ENCODE measurements at places on chromosomes 1 and 21.
A peak's percentile ranks its signal among the peaks of the same experiment; 100 is the strongest.

GRCh38 chr1:111739194-111739924 lies at the start of gene INKA2:
TSS of gene INKA2 (minus strand) at chr1:111739395. CDS start at chr1:111739242, 153 bp downstream.
- DNase-seq = peak; percentile 49

- DNase-seq = no peak
Measured at GRCh38 chr1:115176189-115176588, 86.9 kb upstream of the TSPAN2 start.

- DNase-seq = no peak
Measured at GRCh38 chr1:53715478-53715877, 23.5 kb downstream of the GLIS1 start.

GRCh38 chr1:155910621-155911121 lies 478 bp downstream of the RIT1 start:
- no peak for DNase-seq

- DNase-seq = no peak
Measured at GRCh38 chr1:157419845-157420542, 132.3 kb downstream of the FCRL5 start.

GRCh38 chr21:32372755-32373154 lies 20.1 kb downstream of the URB1 start:
- DNase-seq = no peak

- no peak for DNase-seq
Measured at GRCh38 chr1:102726417-102726816, 381.9 kb downstream of the COL11A1 start.

DNA sequence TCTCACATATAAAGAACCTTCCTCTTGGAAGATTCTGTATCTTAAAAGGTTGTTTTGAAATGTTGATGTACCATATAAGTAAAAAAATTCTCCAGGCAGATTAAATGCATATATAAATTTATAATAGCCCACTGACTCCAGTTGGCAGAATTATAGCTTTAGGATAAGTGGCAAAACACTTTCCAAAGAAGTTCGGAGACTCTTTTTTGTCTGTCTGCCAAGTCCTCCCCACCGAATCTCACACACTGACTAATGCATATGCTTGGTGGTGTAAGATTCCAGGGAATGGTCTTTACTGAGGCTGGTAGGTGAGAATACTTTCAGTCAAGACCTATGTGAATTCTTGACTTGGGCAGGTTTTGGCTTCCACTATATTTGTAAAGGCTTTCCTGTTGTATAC lies 724.3 kb upstream of the CXADR start:
- no peak for DNase-seq

- no peak for DNase-seq
Measured at GRCh38 chr1:245500546-245500945, 345.8 kb downstream of the KIF26B start.

GRCh38 chr21:15627823-15628222 lies 102.0 kb upstream of the USP25 start:
- no peak for DNase-seq

DNA sequence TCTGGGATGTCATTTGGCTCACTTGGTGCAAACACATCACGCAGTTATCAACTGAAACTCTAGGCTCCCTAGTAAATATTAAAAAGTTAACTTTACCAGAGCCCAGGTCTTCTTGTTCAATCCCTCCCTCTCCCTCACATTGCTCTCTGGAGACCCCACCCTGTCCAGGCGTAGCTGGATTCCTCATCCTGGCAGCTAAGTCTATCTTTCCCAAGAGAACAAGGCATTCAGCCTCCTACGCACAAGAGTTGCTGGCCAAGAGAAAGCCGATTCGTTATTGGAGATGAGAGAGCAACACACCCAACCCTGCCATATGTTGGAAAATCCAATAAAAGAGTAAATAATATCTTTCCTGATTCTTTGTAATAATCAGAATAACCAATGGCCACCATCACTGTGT lies 117.9 kb downstream of the SLC30A10 start:
- no peak for DNase-seq

DNA sequence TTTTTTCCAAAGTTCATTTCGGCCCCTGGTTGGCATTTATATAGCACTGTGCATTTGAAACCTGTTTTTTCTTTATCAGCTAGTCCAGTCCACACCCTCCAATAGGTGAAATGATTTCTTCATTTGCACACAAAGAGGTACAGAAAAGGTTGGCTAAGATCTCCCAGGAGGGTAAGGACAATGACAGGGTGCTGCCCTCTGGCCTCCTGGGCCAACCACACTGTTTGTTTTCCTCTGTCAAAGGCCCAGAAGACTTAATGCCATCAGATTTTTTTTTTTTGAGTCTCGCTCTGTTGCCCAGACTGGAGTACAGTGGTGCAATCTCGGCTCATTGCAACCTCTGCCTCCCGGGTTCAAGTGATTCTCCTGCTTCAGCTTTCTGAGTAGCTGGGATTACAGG lies 70.1 kb upstream of the EFHD2 start:
- DNase-seq = no peak

- DNase-seq = no peak
Measured at GRCh38 chr1:207844371-207844770, 66.6 kb downstream of the CD34 start.

- peak; percentile 43 for DNase-seq
Measured at GRCh38 chr21:36320421-36321324, 676 bp downstream of the MORC3 start.

GRCh38 chr21:17514124-17514845 lies 1.4 kb downstream of the CXADR start:
- no peak for DNase-seq

GRCh38 chr1:17287130-17287776 lies 20.7 kb upstream of the PADI4 start:
- DNase-seq = no peak

DNA sequence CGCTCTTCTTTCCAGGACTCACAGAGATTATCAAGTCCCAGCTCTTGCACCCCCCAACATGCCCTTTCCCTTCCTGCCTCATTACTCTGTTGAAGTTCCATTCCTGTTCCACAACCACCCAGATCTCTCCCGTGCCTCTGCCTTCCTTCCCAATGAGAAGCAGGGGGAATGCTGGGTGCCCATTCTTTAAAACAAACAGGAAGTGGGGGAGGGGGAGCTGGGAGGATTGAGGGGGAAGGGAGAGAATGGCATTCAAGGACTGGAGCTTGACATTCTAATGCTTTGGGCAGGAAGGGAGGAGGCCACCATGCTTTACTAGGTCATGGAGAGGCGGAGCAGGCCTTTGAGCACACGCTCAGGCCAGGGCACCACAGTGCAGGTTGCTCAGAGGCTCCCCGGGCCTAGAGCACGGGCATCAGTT lies 150.3 kb upstream of the IRF2BP2 start:
- DNase-seq = no peak

DNA sequence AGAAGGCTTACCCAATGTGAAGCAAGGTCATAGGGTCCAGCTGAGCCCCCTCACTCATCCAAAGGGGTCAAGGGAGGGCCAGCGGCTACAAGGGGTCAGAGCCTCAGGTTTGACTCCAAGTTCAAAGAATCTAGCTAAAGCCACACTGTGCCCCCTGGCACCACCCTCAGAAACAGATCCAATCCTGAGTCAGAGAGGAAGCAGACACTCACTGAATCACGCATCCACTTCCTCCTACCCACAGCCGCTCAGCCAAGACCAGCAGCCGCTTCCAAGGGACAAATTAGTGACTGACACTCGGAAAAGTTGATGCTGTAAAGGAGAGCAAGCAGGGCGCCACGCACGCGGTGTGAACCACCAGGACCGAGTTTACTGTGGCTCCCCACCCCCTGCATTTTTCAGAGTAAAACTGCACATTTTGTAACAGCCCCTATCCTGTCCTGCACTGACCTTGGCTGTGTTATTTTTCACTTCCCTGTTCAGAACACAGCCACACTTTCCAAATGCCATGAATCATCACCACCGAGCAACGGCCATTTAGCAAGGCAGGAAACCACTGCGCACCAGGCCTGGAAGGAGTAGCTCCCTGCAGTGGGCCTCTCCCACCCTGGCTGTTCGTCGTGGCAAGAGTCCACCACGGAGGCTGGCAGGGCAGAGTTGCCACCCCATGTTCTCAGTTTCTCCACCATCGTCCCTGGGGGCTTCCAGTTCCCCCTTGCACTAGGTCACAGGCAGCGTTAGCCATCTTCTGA lies 147.8 kb downstream of the TOMM20 start:
- DNase-seq = peak; percentile 54

- no peak for DNase-seq
Measured at GRCh38 chr1:14678011-14678638, 79.6 kb downstream of the KAZN start.

GRCh38 chr1:157198619-157199420 lies 60.6 kb upstream of the ETV3 start:
- no peak for DNase-seq

- no peak for DNase-seq
Measured at GRCh38 chr1:27086026-27086425, 68.9 kb downstream of the SLC9A1 start.

GRCh38 chr1:208272713-208273112 lies 28.5 kb upstream of the PLXNA2 start:
- DNase-seq = no peak

DNA sequence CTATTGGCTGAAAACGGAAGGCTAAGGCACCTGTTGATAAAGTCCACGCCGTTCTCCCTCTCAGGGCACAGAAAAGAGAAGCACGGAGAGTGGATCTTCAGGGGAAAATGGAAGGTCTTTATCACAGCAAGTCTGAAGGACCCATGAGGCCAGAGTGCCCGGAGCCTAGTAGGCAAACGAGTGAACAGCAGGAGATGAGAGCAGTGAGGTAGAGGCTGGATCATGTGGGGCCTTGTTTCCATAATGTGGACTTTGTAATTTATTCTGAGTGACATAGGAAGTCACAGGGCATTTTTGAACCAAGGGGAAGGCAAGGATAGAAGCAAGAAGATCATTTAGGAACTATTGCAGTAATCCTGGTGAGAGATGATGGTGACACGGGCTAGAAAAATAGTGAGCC lies 287.2 kb upstream of the NRIP1 start:
- no peak for DNase-seq

DNA sequence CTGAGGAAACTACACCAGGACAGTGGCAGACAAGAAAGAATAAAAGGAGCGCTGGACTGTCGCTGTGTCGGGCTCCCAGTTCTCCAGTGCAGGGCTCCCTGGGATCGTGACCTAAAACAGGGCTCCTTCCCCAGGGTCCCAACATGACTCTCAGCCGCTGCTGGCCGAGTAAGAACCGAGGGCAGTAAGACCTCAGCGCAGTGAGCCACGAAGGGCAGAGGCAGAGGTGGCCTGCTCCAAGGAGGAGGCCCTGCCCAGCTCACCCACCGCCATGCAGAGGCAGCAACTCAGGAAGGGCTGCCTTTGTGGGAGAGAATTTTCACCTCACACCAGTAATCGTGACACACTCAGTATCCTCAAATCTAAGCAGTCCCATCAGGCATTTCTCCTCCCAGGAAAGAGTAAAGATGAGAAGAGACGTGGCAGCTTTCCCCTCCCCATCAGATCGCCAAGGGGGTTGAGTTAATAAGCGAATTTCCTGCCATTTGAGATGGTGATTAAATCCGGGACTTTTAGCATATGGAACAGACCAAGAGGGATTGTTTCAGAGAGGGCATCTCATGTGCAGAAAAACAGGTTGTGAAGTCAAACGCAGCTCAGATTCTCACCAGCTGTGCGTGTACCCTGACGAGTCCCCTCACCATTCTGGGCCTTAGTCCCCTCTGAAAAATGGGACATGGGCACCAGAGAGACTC lies 19.8 kb upstream of the ARTN start:
- no peak for DNase-seq

GRCh38 chr1:92123868-92124267 lies 43.7 kb downstream of the BTBD8 start:
- no peak for DNase-seq

DNA sequence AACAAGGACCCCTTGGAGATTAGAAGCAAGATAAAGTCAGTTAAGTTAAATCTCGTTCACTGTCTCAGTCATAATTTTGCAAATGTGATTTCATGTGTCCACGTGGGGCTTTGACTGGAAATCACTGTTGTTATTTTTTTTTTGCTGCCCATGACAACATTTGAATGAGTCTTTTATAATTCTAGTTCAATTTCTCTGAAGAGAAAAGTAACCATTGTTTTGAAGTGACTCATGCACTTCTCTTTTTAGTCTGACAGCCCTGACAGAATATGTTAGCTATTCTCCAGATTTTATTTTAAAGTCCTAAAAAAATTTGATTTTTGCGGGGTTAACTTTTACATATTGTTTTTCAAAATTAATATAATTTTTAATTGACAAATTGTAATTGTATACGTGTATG lies 30.7 kb upstream of the NLRP3 start:
- DNase-seq = no peak

DNA sequence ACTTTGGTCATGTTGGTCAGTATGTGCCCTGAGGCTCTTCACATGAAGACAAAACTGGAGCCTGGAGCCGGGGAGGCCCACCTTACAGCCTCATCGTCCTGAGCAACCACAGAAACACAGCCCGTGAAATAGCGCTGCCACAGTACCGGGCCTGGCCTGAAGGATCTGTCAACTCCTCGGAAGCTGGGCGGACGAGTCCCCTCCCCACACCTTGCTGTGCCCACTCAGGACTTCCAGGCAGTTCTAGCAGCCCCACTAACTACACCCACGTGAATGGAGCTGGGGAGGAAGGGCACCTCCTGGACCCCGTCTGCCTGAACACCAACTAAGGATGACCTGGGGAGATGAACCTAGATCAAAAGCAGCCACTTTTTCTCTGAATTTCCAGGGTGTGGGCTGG lies 24.7 kb downstream of the SDE2 start:
- DNase-seq = no peak

- no peak for DNase-seq
Measured at GRCh38 chr21:28111151-28111619, 881.5 kb downstream of the LTN1 start.
